ENCODE measurements at places on chromosomes 4 and X.

DNA sequence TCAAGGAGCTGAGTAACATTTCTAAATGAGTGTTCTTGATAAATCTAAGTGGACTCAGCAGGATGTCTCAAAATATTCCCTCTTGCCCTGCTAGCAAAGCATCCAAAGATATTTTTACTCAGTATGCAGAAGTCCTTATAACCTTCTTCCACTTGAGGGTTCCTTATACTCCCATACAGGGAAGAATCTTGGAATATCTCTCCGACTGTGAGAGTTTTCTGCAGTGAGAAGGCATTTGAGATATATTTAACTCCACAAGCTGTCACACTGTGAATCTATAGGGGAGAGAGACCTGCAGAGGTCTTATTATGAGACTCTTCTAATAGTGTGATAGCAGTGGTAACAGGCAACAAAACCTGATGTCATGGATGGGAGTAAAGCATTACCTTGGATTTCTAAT, 1034.5 kb upstream of the PABPC4L start:
- no peak for DNase-seq

- DNase-seq: no peak
Measured at GRCh38 chr4:87974856-87975462, 555 bp upstream of the SPP1 start.

- no peak for DNase-seq
Measured at GRCh38 chr4:90025248-90025647, 101.9 kb upstream of the CCSER1 start.

- no peak for DNase-seq
Measured at GRCh38 chr4:73817341-73817740, 19.1 kb upstream of the CXCL6 start.

GRCh38 chr4:103648541-103648940, 71.2 kb downstream of the TACR3 start:
- no peak for DNase-seq

DNA sequence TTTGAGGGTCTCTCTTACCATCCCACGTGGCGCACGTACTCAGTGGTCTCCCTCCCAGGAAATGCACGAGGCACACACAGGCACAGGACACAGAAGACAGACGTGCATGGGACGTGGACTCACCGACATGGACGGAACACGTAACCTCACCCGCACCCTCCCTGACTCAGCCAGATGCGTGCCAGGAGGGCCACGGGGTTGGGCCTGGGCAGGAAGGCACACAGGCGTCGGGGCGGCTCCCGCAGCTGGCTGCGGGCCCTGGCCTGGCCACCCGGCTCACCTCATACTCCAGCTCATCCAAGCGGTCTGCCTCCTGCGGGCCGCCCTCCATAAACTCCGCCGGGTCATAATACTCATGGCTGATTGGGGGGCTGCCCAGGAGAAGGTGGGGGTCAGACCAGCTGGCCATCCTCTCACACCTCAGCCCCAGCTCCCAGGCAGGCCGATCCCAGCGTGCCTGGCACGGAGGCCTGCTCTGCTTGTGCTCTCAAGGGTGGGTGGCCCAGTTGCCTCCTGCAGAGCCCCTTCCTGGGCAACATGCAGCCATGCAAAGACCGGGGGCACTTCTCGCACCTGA, 12.6 kb downstream of the SSR4 start:
- DNase-seq: no peak

DNA sequence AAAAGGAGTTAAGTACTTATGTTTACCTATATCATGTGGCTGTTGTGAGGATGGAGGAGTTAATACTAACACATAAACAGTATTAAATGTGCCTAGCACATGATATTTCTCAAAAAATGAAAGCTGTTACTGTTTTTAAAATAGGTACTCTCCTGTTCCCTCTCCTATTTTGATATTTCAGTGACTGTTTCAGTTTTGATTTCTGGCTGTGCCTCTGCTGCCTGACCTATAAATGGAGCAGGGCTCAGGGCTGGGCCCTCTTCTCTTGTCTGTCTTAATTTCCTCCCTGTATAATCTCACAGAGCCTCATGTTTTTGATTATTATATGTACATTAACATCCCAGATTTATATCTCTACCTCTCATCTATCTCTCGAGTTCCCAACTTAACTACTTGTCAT, 93.3 kb downstream of the UGT8 start:
- no peak for DNase-seq

DNA sequence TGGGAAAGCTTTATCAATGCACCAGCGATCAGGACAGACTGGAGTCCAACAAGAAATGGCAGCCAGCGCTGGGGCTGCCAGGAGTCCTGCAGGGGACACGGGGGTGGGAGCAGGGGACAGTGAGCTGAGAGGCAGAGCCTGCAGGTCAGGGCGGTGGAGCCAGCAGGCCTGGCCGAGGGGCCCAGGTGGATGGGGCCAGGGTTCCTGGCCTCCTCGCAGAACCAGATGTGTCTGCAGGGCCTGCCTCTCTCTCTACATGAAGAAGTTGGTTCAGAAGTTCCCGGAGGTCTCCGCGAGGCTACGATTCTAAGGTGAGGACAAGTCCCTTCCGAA, 63.6 kb downstream of the CPZ start:
- DNase-seq: no peak

- no peak for DNase-seq
Measured at GRCh38 chrX:134544513-134545151, 84.7 kb downstream of the HPRT1 start.

DNA sequence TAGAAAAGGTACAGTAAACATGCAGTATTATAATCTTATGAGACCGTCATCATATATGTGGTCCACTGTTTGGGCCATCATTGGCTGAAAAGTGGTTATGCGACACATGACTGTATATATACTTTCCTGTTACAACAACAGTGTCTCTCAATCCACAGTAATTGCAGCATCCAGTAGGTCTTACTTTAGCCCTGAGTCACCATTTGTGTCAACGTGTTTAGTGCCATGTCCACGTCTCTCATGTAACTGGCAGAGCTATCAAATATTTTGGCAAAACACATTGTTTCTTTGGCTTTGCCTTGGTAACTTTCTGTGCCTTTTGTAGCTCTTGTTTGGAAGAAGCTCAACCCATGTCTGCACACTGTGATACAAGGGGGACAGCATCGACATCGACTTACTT, 73.8 kb downstream of the CD38 start:
- no peak for DNase-seq

DNA sequence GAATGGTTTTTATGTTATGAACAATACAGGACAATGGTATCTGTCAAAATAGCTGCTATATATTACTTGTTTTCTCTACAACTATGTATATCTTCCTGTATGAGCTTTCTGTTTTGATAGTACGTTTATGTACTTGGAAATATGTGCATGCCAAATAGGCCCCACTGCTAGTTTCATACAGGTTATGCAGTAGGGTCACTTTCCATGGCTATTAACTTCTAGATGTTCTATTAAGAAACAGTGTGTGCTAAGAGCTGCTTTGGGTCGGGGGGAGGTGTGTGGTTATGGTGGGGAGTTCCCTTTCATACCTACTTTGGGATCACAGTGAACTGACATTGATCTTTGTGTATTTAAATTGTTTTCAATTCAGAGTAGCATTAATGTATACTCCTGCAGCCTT, 30.9 kb downstream of the RBPJ start:
- no peak for DNase-seq

DNA sequence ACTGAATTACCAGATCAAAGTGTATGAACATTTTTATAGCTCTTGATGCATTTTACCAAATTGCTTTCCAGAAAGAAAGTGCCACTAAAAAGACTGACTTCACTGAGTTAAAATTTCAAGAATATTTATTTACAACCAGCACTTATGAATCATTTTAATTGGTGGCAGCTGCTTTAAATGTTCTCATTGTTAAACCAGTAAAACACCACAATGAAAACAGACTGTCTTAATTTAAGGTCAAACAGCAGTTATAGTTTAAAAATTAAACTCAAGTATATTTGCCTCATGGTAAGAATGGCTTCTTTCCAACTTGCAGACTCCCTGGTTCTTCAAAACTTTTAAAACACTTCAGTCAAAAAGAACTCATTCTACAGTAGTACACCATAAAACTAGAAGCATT, 36.9 kb downstream of the AMMECR1 start:
- no peak for DNase-seq

DNA sequence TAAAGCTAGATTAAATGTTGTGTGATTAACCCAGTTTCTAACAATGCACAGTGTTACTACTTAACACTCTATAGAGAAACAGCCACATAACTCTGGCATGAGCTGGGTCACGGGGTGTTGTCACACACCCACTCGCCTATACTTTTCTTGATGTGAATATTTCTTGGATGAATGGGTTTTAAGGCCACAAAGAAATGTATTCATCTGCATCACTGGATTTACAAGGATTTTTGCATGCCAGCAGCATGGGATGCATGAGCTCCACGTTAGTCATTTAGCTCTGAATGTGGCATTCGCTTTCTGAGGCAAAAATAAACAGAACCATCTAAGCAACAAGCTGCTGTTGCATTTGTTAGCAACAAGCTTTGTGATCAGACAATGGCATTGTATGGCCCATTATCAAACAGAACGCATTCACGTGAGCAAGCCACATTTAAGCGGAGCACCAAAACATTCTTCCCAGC, 89.7 kb downstream of the LRP2BP start:
- no peak for DNase-seq

DNA sequence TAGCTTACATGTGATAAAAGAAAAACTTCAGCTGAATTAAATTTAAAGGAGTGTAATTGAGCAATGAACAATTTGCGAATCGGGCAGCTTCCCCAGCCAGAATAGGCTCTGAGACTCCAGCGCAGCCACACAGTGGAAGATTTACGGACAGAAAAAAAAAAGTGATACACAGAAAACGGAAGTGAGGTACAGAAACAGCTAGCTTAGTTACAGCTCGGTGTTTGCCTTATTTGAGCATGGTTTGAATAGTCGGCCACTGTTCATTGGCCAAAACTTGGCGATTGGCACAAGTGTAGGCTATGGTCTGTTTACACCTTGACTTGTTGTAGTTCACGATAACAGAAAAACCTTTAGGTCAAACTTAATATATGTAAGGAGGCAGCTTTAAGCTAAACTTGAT, 16.7 kb upstream of the SUPT20HL1 start:
- DNase-seq: no peak

GRCh38 chr4:105624530-105624929, 72.1 kb downstream of the ARHGEF38 start:
- DNase-seq: no peak

- no peak for DNase-seq
Measured at GRCh38 chr4:10532155-10532554, 74.9 kb upstream of the ZNF518B start.

GRCh38 chr4:106277140-106277675, 38.8 kb downstream of the TBCK start:
- DNase-seq: no peak

- no peak for DNase-seq
Measured at GRCh38 chr4:6732441-6733357, 16.7 kb downstream of the BLOC1S4 start.

GRCh38 chr4:102586644-102587021, 85.5 kb downstream of the NFKB1 start:
- no peak for DNase-seq

- no peak for DNase-seq
Measured at GRCh38 chr4:39446842-39447573, 11.7 kb downstream of the RPL9 start.

DNA sequence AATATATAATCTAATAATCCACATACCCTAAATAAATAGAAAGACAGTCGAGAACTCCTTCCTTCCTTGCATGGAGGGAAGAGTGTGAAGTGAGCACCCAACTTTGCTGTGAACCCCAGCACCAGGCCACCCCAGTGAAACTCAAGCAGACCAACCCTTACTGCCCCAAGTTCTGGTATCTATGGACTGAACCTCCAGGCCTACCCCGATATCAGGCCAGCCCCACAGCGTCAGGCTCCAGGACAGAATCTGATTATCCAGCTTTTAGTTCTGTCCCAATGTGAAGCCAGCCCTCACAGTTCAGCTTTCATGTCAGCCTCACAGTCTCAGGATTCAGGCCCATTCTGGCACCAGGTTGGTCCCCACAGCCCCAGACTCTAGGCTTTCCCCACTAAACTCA, 1617.2 kb upstream of the AGA start:
- no peak for DNase-seq

DNA sequence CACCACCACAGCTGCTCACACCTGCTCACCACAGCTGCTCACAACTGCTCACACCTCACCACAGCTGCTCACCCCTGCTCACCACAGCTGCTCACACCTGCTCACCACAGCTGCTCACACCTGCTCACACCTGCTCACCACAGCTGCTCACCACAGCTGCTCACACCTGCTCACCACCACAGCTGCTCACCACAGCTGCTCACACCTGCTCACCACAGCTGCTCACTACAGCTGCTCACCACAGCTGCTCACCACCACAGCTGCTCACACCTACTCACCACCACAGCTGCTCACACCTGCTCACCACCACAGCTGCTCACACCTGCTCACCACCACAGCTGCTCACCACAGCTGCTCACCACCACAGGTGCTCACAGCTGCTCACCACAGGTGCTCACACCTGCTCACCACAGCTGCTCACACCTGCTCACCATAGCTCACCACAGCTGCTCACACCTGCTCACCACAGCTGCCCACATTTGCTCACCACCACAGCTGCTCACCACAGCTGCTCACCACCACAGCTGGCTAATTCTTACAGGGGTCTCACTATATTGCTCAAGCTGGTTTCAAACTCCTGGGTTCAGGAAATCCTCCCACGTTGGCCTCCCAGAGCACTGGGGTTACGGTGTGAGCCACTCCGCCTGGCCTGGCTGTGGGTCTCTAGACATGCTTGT, 30.4 kb upstream of the CPLX1 start:
- DNase-seq: no peak

DNA sequence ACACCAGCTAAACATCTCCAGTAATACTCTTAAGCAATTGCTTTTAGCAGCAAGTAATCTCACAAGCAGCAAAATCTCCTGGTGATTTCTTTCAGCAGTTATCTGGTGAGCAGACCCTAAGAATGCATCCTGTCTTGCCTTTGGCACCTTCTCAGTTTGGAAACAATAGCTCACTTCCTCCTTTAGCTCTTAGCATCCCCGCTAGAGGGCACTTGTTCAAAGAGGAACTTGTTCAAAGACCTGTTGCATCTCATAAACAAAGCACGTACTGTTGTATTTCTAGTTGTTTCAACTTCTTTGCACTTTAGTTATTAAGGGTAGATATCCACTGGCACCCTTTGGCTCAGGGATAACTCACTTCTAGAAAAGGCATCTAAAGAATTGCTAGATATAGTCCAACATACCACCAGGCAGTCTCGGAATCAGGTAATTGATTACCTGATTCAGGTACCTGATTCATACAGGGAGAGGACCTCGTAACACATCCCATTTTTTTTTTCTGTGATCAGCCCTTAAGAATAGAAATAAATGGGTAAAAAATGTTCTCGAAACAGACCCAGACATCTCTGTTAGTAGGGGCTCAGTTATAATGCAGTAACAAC, 81.9 kb upstream of the QRFPR start:
- DNase-seq: peak; percentile 44

DNA sequence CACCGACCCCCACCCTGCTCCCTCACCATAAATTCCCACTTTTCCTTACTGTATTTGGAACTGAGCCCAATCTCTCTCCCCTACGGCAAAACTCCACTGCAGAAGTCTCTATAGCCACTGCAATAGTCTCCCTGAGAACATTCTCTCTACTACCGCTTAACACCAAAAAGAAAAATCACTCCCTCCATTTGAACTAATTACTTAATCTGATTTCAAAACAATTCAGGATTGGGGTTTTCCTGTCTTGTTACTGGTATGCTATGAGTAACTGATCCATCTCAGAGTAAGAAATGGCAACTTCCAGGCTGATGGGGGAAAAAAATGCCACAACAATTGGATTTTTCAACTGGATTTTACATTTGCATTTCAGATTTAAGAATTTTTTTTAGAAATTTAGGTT, 5.8 kb downstream of the PAPSS1 start:
- DNase-seq: no peak
